ENCODE measurements at places on chromosomes 5 and 9. TPM values are rescaled to one million over a fixed set of nuclear protein-coding genes. Genes with fewer than 3 reads are reported as not detected.

DNA sequence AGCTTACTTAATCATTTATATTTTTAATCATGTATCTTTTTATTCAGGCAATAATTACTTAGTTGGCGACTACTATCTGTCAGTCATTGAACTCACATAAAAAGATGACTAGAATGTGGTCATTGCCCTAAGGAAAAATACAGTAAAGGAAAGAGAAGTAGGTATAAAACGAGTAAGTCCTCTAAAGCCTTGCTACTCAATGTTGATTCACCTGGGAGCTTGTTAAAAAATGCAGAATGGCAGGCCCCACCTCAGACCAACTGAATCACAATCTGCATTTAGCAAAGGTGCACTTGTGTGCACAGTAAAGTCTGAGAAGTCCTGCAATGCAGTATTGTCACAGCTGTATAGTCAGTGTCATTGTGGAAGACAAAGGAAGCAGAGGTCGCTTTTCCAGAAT lies 592.4 kb downstream of the CSNK1G3 start:
- no peaks in the 10 kb centered on the region for H3K4me1 ChIP-seq
- no peak for DNase-seq
- H3K27ac ChIP-seq, result no peak overlapping the region
- no peaks in the 10 kb centered on the region for H3K27me3 ChIP-seq

TMEM252 gene
- total RNA-seq, result not detected

DNA sequence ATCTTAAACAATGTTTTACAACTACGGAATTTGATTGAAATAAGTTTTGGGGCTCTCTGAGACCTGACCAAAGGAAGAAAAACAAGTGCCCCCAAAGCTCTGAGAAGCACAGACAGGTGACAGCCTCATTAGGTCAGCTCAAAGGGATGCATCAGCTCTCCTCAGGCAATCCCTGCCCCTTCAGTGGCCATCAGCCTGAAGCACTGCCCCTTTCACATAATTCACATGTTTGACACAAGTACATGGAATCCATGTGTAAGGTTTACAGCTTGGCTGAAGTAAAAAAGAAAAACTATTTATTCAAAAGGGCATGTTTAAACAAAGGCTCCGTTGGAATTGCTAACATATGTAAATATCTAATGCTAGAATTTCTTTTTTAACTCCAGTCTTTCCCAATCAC lies 56.3 kb downstream of the TSSK1B start:
- H3K4me1 ChIP-seq, result peaks cover 11% of the 10 kb centered on the region
- no peaks in the 10 kb centered on the region for H3K27me3 ChIP-seq
- H3K27ac ChIP-seq, result no peak overlapping the region

DNA sequence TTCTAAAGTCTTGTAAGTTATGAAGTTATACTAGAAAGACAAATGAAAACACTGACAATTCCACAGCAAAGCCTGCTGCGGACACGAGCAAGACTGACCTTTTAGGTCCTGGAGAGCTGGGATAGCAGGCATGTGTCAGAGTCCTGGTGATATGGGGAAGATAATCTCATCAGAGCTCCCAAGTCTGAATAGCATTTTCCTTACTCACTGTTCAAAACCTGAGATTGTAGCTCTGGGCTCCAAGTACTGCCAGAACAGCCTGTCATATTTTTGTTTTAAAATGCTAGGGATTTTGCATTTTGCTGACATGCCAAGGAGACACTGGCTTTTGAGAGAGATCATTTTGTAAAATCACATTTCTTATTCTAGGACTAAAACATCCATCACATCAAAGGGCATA lies 90.1 kb downstream of the DRD1 start:
- H3K27me3 ChIP-seq, result peaks cover 23% of the 10 kb centered on the region
- H3K4me1 ChIP-seq, result no peaks in the 10 kb centered on the region
- DNase-seq, result no peak
- H3K27ac ChIP-seq, result no peak overlapping the region
- no peak overlapping the region for H3K4me3 ChIP-seq

GRCh38 chr5:38297830-38298608 lies 39.7 kb downstream of the EGFLAM start:
- no peak for DNase-seq
- no peaks in the 10 kb centered on the region for H3K27me3 ChIP-seq
- no peak overlapping the region for H3K4me3 ChIP-seq
- H3K36me3 ChIP-seq, result no peaks in the 10 kb centered on the region

PPP6C gene
- total RNA-seq, result 39.2 TPM

GRCh38 chr5:40962207-40962955 lies 53.1 kb downstream of the C7 start:
- H3K36me3 ChIP-seq, result no peaks in the 10 kb centered on the region
- no peak overlapping the region for H3K4me3 ChIP-seq
- no peaks in the 10 kb centered on the region for H3K27me3 ChIP-seq
- H3K27ac ChIP-seq, result no peak overlapping the region

GRCh38 chr9:33464045-33464636 lies 9.6 kb downstream of the NOL6 start:
- peak; percentile 57 for DNase-seq
- no peaks in the 10 kb centered on the region for H3K4me1 ChIP-seq
- H3K4me3 ChIP-seq, result no peak overlapping the region

GARIN3 gene
- total RNA-seq, result not detected

OR1L4 gene
- total RNA-seq, result not detected

- no peaks in the 10 kb centered on the region for H3K27me3 ChIP-seq
- H3K36me3 ChIP-seq, result peaks cover 16% of the 10 kb centered on the region
- H3K4me1 ChIP-seq, result no peaks in the 10 kb centered on the region
- no peak overlapping the region for H3K4me3 ChIP-seq
- no peak for DNase-seq
- no peak overlapping the region for H3K27ac ChIP-seq
Observed at GRCh38 chr9:132066511-132066910, 13.2 kb downstream of the MED27 start.

GRCh38 chr5:124631874-124632550 lies 114.4 kb downstream of the ZNF608 start:
- no peak overlapping the region for H3K4me3 ChIP-seq
- H3K27ac ChIP-seq, result no peak overlapping the region
- no peak for DNase-seq
- H3K4me1 ChIP-seq, result no peaks in the 10 kb centered on the region

GRCh38 chr9:127447416-127448111 lies 3.6 kb downstream of the RPL12 start:
- H3K36me3 ChIP-seq, result peaks cover 65% of the 10 kb centered on the region
- DNase-seq, result no peak
- no peak overlapping the region for H3K27ac ChIP-seq
- no peak overlapping the region for H3K4me3 ChIP-seq
- H3K4me1 ChIP-seq, result peaks cover 36% of the 10 kb centered on the region

BHMT2 gene
- total RNA-seq, result 0.35 TPM

DNA sequence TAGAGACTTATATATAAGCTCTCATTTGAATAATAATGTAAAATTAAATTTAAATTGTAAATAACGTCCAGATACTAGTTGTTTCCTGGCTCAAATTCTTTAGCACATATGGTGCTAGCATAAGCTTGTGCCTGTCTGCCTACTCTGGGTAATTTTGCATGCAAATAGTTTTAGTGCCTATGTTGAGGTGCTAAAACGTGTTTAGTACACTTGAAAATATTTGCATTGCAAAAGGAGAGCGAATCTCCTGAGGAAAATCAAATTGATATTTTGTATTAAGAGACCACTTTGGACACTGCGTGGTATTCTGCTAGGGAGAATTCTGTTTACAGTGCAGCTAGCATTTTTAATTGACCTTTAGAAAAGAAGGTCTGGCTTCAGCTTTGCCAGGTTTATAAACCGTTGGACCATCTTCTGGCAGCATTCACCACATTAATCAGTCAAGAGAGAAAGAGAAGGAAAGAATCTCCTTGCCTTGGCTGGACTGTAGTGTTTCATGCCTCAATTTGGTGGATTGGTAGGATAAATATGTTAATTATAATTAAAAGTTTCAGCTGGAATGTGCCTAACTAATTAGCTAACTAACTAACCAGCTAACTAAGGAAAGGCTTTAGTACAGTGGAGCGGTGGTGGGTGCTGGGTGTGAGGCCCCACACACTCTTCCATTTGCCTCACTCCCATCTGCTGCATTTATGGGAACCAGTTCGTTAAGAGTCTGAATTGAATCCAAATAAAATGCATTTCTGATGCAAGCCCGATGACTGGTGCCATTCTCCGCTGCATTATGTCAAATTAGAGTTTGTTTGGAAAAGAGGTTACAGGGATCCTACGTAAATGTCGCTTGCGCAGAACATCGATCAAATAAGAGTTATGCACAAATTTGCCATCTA lies 150.1 kb upstream of the MPDZ start:
- no peak overlapping the region for H3K27ac ChIP-seq
- H3K4me3 ChIP-seq, result no peak overlapping the region
- H3K36me3 ChIP-seq, result no peaks in the 10 kb centered on the region
- H3K27me3 ChIP-seq, result no peaks in the 10 kb centered on the region
- no peaks in the 10 kb centered on the region for H3K4me1 ChIP-seq

DNA sequence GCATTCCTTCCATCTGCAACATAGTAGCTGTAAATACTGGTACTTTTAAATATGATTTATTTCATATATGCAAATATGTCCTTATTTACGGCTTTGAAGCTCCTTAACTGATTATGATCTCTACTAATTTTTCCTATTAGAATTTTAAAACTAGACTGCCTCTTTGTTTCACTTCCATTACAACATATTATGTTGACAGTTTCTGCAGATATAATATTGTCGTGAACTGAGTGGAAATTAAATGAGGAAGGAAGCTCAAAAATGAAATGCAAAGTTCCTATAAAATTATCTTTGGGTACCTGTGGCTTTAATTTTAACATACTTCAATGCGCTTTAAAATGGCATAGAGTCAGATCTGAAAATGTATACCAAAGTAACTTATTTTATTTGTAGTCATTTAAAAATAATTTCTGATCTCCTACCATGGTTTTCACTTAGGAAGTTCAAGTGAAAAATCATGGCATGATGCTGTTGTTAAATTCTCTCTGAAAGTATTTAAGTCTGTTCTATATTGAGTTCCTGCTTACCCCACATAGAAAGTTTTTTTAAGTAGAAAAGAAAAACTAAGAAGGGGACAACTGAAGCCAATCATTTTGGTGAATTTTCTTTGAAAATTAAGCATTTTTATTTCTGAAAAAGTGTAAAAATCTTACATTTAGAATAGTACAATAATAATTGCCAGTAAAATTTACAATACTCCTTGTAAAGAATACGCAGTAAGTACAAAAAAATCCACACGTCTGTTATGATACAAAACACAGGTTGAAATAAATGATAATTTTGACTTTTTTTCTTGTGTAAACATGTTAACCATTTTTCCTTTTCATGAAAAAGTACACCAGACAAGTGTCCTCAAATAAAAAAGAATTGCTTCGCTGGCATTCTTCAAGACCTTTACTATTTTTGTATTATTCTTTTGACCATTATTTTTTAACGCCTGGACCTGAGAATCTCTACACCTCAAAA lies 2.6 kb downstream of the FOXD1 start:
- peaks cover 11% of the 10 kb centered on the region for H3K4me1 ChIP-seq
- H3K27me3 ChIP-seq, result peaks cover 95% of the 10 kb centered on the region
- H3K36me3 ChIP-seq, result no peaks in the 10 kb centered on the region
- no peak overlapping the region for H3K4me3 ChIP-seq
- no peak for DNase-seq
- no peak overlapping the region for H3K27ac ChIP-seq

GFI1B gene
- total RNA-seq, result 4.0 TPM

- no peak for DNase-seq
- H3K27me3 ChIP-seq, result no peaks in the 10 kb centered on the region
- peak overlapping the region; percentile 84 for H3K27ac ChIP-seq
Observed at GRCh38 chr5:151022511-151023018, 2.2 kb downstream of the GPX3 start.

CFAP157 gene
- total RNA-seq, result 0.21 TPM

- H3K4me3 ChIP-seq, result no peak overlapping the region
- no peaks in the 10 kb centered on the region for H3K27me3 ChIP-seq
Observed at GRCh38 chr9:27212191-27212590, 84.8 kb downstream of the EQTN start.

MYOT gene
- total RNA-seq, result not detected

DNA sequence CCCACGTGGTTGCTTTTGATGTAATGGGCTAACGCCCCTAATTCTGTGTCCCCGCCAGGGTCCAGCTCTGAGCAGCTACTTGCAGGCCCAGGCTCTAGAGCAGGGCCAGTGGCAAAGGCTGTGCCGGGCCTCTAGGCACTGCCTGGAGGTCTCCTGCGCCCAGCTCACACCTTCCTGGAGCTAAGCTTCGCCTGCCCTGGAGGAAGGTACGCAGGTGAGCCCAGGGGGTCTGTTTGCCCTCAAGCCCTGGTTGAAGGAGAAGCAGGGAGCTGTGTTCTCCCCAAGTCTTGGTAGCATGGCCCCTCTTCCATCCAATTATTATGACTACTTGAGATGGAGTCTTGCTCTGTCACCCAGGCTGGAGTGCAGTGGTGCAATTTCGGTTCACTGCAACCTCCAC lies 5.2 kb upstream of the LMX1B start:
- H3K27me3 ChIP-seq, result peaks cover 88% of the 10 kb centered on the region
- H3K4me3 ChIP-seq, result no peak overlapping the region
- H3K27ac ChIP-seq, result no peak overlapping the region
- H3K4me1 ChIP-seq, result peaks cover 38% of the 10 kb centered on the region

DNA sequence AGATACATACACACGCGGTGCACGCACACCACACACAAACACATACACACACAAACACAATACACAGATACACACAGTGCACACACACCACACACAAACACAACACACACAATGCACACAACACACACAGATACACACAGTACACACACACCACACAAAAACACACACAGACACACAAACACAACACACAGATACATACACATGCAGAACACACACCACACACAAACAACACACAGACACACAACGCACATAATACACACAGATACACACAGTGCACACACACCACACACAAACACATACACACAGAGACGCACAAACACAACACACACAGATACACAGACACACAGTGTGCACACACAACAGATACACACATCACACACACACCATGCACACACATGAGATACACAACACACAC lies 5.9 kb upstream of the CCDC187 start:
- no peak overlapping the region for H3K4me3 ChIP-seq
- H3K4me1 ChIP-seq, result no peaks in the 10 kb centered on the region
- DNase-seq, result no peak
- no peak overlapping the region for H3K27ac ChIP-seq
- no peaks in the 10 kb centered on the region for H3K27me3 ChIP-seq

- no peaks in the 10 kb centered on the region for H3K36me3 ChIP-seq
- peaks cover 10% of the 10 kb centered on the region for H3K27me3 ChIP-seq
- no peak overlapping the region for H3K4me3 ChIP-seq
- no peak overlapping the region for H3K27ac ChIP-seq
- no peaks in the 10 kb centered on the region for H3K4me1 ChIP-seq
Observed at GRCh38 chr5:180776376-180776775, 26.2 kb downstream of the MGAT1 start.

DMRT3 gene
- total RNA-seq, result not detected

ZBTB34 gene
- total RNA-seq, result 28.9 TPM

- peaks cover 21% of the 10 kb centered on the region for H3K27me3 ChIP-seq
- H3K4me3 ChIP-seq, result no peak overlapping the region
- no peak overlapping the region for H3K27ac ChIP-seq
- no peaks in the 10 kb centered on the region for H3K36me3 ChIP-seq
- H3K4me1 ChIP-seq, result no peaks in the 10 kb centered on the region
Observed at GRCh38 chr5:175393897-175394296, 50.1 kb downstream of the DRD1 start.

IL3 gene
- total RNA-seq, result not detected

PDZD2 gene
- total RNA-seq, result 2.9 TPM
